ENCODE measurements at places on chromosomes 5 and 9.

- DNase-seq = no peak
Measured at GRCh38 chr5:3336666-3337065, 259.0 kb upstream of the IRX1 start.

DNA sequence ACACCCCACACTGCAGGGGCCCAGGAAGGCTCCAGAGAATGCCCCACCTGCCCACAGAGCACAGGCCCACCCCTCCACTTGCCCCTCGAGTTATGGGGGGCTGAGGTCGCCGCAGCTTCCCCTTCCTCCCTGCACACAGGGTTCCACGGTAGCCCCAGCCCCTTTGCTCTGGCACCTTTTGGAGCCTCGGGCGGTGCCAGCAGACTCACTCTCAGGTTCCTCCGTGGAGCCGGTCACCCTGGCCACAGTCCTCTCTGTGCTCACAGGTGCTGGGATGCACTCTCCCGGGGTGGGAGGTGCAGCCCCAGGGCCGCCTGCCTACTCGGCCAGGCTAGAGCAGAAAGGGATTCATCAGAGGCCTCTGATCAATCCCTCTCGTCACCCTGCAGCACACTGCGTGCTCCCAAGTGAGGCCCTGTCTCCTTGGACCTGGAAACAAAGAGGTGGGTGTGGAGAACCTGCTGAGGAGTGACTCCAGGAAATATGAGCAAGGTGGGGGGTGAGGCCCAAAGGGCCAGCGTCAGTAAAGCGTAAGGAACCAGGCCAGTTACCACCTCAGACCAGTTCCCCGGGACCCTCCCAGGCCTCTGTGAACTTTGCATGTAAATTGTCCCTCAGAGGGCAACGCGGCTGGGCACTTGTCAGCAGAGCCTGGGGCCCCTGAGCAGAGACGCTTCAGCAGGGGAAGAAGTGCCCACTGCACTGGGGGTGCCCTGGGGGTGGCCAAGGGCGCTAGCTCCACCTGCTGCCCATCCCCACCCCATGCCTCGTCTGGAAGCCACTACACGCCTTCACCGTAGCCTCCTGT lies 167.8 kb downstream of the OLFM1 start:
- DNase-seq = no peak

- DNase-seq = no peak
Measured at GRCh38 chr5:116542619-116543018, 32.0 kb downstream of the SEMA6A start.

DNA sequence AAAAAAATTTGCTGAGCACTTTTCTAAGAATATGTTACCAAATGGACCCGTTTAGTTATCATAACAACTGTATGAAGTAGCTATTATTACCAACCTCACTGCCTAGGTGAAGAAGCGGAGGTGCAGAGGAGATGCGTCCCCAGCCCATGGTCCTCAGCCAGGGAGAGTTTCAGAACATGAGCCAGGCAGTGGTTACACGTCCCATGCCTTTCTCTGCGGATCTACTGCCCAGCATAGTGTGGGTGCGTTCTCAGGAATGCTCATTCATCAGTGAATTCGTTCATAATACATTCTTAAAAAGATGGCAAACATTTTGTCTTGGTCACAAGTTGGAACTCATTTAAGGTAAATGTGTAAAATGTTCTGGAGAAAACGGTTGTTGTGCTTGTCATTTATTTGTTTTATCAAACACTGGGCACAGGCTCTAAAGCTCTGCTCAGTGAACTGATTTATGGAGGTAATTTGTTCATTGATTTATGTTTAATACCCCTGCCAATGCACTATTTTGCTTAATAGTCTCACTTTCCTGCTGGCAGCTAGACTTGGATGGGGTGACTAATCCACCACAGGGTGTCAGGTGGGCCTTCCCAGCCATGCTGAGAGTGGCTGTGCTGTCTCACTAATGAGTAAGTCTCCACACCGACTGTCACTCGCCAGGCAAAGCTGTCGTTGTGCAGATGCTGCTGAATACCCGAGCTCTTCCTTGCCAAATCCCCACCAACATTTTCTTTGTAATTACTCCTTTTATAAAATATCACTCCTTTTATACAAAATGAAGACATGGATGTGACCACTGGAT lies 248.8 kb downstream of the TENT4A start:
- no peak for DNase-seq

- no peak for DNase-seq
Measured at GRCh38 chr9:82127465-82127864, 138.9 kb downstream of the SPATA31D1 start.
